ENCODE measurements at places on chromosomes 11 and 22.

DNA sequence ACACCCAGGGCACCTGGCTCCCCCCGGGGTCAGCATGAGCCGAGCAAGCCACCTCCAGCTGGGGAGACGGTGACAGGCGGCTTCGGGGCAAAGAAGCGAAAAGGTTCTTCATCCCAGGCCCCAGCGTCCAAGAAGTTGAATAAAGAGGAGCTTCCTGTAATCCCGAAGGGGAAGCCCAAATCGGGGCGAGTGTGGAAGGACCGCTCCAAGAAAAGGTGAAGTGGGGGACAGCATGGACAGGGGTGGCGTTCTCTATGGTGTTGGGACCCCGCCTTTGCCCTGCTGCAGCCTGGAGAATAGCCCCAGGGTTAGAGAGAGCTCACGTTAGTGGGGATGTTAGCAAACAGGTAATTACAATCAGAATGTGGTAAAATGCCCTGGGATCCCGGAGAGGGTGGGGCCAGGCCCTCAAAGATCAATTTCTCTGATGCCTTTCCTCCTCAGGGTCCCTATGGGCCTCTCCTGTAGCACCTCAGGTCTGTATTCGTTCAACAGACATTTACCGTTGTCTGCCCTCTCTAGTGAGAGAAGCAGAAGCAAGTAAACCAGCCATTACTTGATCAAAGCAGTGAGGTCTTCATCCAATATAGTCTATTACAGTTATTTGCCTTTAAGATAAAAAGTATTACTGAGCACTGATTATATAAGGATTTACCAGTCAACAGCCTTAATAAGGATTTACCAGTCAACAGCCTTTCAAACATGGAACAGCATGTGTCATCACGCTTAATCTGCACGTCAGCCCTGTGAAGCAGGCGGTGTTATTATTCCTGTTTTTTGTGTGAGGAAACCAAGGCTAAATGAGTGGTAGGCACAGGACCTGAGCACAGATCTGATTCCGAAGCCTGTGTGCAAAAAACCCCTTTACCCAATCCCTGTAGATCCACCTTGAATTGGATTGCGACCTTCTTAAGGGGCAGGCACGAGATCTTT lies 1.0 kb downstream of the CCDC86 start:
- DNase-seq, result no peak

GRCh38 chr11:120208777-120209176 lies 2.1 kb upstream of the OAF start:
- no peak for DNase-seq

DNA sequence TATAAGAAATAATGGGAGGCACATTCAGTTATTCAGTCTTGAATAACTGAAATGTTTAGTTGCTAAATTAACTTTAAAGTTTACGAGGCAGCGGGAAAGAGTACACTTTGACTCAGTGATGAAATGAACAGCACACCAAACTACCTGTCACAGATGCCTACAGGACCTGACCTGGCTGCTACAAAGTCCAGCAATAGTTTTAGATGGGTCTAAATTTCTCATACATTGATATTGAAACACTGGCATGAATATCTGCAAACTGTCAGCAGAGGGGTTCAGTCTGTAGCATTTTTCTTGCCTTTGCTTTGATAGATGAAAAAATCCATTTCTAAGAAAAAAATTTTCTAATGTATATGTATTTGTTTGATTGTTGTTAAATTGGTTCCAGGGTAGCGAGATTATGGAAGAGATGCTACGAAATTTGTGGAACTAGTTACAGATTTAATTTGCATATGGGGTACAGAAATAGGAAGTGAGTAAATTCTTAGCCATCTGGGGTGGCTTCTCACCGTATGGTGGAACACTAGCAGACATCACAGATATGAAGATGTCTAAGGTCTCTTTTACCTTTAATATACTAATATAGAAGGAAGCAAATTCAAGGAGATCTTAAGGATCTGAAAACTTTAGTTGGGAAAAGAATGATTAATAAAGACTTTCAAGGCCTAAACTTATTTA lies 20.8 kb upstream of the GAB2 start:
- DNase-seq, result no peak

DNA sequence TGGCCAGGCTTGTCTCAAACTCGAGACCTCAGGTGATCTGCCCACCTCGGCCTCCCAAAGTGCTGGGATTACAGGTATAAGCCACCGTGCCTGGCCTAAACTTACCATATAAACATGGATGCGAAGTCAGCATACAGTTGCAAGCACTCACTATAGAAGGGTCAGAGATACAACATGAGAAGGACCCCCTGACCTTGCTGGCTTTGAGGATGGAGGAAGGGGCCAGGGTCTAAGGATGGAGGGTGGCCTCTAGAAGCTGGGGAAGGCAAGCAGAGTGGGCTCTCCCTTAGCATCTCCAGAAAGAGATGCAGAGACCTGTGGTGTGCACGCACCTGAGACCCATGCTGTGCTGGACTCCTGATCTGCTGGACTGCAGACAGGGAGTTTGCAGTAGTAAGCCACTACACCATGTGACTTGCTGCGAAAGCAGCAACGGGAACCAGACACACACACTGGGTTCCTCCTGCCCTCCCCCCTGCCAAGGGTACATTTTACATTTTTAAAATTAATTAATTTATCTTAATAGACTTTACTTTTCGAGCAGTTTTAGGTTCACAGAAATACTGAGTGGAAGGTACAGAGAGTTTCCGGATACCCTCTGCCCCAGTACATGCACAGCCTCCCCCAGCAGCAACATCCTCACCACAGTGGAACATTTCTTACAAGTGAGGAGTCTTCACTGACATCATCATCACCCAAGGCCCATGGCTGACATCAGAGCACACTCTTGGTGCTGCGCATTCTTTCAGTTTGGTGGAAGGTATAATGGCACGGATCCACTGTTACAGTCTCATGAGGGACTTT lies 170.1 kb upstream of the B3GAT1 start:
- DNase-seq, result no peak

DNA sequence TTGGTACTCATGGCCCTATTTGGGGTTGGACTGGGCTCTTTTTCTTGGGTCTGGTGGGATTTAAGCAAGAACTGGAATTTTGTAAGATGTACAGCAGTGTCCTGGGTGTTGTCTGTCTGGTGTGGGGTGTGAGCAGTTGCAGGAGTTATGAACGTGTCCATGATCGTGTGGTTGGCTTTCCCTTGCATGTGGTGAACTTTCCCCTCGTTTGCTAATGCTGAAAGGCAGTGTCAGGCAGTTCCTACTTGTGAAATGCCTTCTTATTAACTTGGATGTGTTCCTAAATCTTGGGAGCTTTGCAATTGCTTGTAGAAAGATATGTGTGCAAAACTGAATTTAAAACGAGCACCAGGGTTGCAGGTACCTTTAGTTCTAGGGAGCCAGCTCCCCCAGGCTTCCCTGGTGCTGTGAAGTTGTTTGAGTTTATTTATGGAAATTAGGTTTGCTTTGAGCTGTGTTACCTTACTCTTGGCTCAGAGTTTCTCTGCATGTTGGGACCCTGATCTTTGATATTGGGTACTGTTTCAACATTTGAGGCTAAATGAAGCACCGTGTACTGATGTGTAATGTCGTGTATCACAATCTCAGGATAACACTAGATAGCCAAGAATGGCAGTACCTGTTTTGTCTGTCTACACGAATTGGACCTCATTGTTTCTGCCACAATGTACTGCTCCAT lies 35.8 kb upstream of the HSD17B12 start:
- DNase-seq, result no peak

GRCh38 chr11:91160661-91161060 lies 937.8 kb upstream of the CHORDC1 start:
- DNase-seq, result no peak

- no peak for DNase-seq
Measured at GRCh38 chr11:60370811-60371298, 7.5 kb upstream of the MS4A7 start.

GRCh38 chr11:31643857-31644256 lies 134.3 kb downstream of the ELP4 start:
- DNase-seq, result no peak

- DNase-seq, result no peak
Measured at GRCh38 chr11:2483426-2483825, 38.6 kb downstream of the KCNQ1 start.

DNA sequence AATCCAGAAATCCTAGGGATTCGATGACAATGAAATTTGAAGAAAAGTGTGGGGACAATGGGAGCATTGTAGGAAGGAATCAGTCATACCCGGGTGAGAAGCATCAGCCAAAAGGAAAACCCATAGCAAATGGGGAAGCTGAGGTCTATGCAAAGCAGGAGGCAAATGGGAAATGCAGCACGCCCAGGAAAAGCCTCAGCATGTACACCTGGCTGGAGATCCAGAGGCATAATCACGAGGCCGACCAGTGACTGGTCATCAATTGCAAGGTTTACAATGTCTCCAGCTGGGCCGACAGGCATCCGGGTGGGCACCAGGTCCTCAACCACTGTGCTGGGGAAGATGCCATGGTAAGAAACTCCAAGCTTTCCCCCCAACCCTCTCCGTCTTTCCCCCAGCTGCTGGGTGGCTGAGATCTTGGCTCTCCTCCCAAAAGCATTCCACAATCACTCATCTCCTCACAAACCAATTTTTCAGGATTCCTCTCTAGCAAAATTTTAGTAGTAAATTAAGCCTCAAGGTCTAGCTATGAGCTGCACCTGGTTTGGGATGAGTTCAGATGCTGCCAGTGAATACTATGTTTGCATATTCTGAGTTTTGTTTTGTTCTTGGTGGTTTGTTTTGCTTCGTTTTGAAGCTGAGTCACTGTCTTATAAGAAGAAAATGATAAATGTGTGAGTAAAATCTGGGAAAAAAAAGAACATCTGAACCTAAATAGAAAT lies 98.0 kb upstream of the OR5AK2 start:
- DNase-seq, result no peak

GRCh38 chr11:9566561-9567063 lies 6.9 kb upstream of the WEE1 start:
- DNase-seq, result no peak

DNA sequence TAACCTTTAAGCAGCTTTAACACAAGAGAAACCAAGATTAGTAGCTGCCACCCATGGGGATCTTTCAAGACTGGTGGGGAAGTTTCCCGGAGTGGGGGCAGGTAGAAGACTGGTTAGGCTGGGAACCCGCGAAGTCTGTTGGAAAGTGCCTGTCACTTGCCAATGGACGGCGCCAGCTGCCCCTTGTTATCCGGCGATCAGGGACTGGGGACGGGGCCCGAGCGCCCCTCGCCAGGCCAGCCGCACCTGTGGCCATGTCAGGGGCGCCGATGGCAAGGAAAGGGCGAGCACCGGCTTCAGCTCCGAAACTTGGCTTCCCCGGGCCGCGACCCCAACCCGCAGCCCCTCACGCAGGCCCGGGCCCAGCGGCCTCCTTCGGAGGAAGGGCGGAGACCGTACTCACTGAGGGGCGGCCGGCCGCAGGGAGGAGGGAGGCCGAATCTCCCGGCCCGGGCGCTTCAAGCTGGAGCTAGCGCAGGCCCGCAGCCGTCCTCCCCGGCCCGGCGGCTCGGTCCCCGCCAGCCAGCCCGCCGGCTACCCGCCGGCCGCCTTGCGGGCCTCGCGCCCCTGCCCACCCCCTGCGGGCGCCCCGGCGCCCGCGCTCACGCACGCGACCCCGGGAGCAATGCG lies 539 bp downstream of the EIF4ENIF1 start:
- DNase-seq, result no peak

All from NCI-H1694 treated with DMSO at 0.1 percent for 48 hours (cell line).